ENCODE measurements at places on chromosomes 12 and 14. TPM values are rescaled to one million over a fixed set of nuclear protein-coding genes. Genes with fewer than 3 reads are reported as not detected.

DNA sequence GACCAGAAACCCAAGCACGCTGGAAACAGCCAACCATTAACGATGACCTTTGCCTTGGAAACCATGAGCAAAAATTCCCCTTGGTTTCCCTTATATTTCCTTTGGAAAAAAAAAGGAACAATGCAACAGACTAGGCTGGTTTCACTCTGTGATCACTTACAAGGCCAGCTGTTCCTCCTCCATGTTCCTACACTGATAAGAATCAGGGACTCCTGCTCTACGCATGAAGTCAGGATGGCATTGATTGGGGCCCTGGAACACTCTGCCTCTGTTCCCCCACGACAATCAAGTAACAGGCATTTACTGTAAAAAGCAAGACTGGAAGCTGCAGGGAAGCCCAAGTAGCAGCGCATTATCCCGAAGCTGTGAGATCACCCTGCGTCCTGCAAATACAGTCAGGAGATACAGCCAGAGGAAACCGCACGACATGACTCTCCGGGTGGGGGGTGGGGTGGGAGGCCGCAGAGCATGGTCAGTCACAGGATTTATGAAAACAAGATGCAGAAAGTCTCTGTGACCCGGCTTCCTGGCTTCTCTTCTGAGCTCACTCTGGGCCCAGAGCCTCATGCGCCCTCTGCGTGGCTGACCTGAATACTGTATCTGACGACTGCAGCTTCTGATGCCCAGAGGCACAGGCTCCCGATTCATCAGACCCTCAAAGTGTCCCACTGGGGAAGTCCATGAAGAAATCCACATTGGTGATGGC lies 31.1 kb downstream of the SSH1 start:
- no peak for DNase-seq

DNA sequence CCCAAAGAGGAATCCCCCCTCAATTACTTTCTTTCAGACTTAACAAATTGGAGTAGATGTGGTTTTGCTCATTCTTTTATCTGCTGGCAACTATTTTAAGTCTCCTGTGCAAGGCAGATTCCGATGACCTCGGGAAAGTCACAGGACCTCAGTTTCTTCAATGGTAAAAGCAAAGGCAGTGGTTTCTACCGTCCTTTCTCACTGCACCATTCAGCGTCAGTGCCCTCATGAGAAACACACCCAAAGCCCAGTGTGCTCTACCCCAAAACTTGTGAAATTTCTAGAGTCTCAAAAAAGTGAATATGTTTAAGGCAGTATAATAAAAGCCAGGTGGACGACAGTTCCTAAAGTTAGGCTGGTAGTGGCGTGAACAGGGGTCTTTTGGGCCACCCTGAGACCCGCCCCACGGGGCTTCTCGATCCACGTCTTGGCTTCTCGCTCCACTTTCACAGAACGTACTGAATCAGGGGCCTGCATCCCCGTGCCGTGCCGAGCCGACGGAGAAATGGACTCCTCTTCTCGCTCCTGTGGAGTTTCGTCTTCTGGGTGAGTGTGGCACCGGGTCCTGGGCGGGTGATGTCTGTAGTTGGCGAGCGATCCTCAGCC lies 1.3 kb upstream of the ARHGAP5 start:
- no peak for DNase-seq

DNA sequence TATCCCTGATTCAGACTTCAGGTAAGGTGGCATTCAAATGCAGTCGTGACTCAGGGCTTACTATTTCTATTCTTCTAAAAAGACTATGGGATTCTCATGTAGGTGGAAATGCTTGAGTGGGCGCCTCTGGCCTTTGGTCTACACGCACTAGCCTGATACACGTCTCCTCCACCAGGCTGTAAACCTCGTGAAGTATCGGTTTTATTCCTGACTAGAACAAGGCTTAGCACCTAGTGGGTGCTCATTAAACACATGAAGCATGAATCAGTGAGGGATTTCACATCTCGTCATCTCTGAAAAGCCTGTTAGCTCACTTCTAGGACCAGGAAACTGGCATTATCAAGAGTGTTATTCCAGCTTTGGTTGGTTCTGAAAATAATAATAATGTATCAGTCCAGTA lies 17.7 kb upstream of the HNF1A start:
- DNase-seq: no peak

DNA sequence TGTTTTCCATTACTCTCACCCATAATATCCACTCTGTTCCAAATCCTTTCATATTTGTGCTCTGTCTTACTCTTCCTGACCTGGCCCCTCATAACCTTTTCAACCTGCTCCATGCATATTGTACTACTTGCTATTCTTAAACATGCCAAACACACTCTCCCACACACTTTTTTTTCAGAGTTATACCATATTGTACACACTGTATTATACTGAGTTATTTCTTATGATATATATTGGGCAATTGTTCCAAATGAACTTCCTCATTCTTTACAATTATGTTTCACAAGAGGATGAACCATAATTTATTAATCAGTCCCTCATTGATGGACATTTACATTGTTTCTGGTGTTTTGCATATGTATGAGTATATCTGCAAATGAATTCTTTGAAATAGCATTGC lies 18.5 kb downstream of the ATL1 start:
- DNase-seq: no peak

GRCh38 chr14:74572726-74573301 lies 39.2 kb downstream of the LTBP2 start:
- DNase-seq: no peak

DNA sequence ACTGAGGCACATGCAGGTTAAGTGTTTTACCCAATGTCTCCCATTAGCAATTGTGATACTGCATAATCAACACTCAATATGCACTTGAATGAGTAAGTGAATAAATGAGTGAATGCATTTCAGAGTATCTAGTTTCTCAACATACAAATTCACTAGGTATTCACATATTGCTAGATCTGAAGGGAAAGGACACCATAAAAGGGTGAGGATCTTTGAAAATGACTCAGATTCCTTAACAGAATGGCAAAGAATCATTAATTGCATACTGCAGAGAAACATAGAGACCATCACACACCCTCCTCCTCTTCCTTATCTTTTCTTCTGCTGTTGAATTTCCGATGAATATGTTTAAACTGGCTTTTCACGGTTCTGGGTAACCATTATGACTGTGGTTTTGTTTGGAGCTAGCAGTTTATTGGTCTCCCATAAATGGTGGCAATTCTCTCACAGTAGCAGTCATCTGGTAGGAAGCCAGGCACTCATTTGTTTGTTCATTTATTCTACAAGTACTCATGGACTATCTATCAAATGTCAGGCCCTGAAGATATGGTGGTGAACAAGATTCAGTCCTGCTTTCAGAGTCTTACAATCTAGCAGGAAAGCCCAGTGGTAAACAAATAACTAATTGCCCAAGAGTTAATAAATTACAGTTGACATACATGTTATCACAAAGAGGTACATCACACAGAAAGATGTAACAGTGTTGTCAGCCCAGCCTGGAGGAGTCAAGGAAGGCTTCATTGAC lies 70.2 kb downstream of the LLPH start:
- no peak for DNase-seq

- no peak for DNase-seq
These were observed 57.3 kb downstream of the PLEKHG3 start for GRCh38 chr14:64761441-64762043.

DNA sequence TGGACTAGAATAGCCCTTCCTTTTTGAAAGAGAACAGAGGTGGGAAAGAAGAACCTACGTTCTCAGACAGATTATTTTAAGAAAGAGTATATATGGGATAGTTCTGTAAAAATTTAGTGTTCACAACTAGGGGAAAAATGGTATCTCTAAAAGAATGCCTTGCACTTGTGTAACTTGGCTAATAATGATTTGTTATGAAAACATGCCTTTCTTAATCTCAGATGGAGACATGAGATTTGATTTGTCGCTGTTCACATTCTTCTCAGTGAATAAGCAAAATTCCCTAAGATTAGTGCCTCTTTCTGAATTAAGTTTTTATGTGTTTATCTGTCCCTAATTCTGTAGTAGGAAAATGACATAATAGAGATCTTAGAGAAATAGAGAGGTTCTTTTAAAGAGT lies 100.8 kb downstream of the USP15 start:
- DNase-seq: no peak

DNA sequence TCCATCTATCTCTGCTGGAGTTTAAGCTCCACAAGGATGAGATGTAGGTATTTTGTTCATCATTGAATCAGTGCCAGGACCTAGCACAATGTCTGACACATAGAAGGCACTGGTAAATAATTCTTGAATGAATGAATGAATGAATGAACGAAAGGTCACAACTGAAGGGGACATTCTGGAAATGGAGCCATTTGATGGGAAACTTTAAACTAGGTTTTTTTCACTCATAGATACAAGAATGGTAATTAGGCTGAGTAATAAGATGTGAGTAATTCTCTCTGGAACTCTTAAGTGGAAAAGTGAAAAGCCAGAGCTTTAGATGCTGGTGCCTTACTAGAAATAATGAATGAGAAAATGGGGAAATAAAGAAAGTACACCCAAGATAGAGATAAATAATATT lies 44.3 kb downstream of the SCN8A start:
- DNase-seq: no peak

- DNase-seq: peak; percentile 90
These were observed 340.2 kb downstream of the AEBP2 start for GRCh38 chr12:19779395-19780056.

DNA sequence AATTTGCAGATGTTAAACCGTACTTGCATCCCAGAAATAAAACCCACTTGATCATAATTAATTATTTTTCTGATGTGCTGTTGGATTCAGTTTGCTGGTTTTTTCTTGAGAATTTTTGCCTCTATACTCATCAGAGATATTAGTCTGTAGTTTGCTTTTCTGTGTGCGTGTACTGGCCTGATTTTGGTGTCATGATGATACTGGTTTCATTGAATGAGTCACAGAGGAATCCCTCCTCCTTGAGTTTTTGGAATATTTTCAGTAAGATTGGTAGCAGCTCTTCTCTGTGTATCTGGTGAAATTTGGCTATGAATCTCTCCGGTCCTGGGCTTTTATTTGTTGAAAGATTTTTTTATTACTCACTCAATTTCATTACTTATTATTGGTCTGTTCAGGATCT lies 100.4 kb upstream of the PMCH start:
- no peak for DNase-seq

GRCh38 chr12:110697236-110697635 lies 8.3 kb upstream of the HVCN1 start:
- DNase-seq: no peak

- no peak for DNase-seq
These were observed 60.4 kb downstream of the TTC7B start for GRCh38 chr14:90755661-90756304.

DNA sequence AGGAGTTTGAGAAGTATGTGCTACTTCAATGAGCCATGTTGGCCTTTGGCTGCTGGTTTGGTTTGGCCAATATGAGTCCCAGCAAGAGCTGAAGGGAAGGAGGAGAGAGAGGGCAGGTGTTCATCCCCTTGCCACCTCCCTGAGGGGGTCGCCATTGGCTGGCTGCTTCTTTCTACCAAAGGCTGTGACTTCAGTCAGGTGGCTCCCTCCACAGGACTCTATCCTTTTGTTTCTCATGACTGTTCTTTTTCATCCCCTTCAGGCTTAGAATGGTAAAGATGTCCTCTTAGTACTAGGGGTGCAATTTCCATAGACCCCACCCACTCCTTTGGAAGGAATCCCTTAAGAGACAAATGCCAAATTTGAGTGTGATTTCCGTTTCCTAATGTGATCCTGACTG lies 31.2 kb upstream of the OTOGL start:
- DNase-seq: peak; percentile 90

The MSI1 gene
- total RNA-seq: 104 TPM

The KRT80 gene
- total RNA-seq: 0.09 TPM

The LMNTD1 gene
- total RNA-seq: 53.2 TPM

The TRHDE gene
- total RNA-seq: 1.2 TPM

The TMEM179 gene
- 11.9 TPM for total RNA-seq

The ARHGEF25 gene
- 11.3 TPM for total RNA-seq

The RPL10L gene
- not detected for total RNA-seq

The CLEC2A gene
- not detected for total RNA-seq

The FAM90A1 gene
- not detected for total RNA-seq
